ENCODE measurements at places on chromosomes 4 and X. TPM values are rescaled to one million over a fixed set of nuclear protein-coding genes. Genes with fewer than 3 reads are reported as not detected.

Gene UBE2K
- total RNA-seq, result 16.5 TPM

Gene TDO2
- total RNA-seq, result 1.0 TPM

Gene CPLX1
- not detected for total RNA-seq

Gene FGG
- not detected for total RNA-seq

Gene NDNF
- total RNA-seq, result 0.59 TPM

Gene MAPK10
- total RNA-seq, result 4.0 TPM

Gene PDLIM5
- total RNA-seq, result 29.1 TPM

Gene BEX2
- total RNA-seq, result 0.89 TPM

Gene CFAP299
- total RNA-seq, result not detected

Gene FDCSP
- total RNA-seq, result not detected

Gene SPIN4
- total RNA-seq, result 4.2 TPM

Gene ATP1B4
- not detected for total RNA-seq

Gene TRPC5OS
- total RNA-seq, result not detected
